A172 (cell line): ENCODE measurements at places on chromosomes 4 and X. TPM values are rescaled to one million over a fixed set of nuclear protein-coding genes. Genes with fewer than 3 reads are reported as not detected.

Gene MMRN1
- total RNA-seq = not detected in 2 replicates

Gene PAGE2
- total RNA-seq = not detected in 2 replicates

Gene CHRDL1
- total RNA-seq = not detected in 2 replicates

Gene NDST4
- 0.10 TPM in 1 of 2 replicates, not detected in the other for total RNA-seq
